ENCODE measurements at places on chromosomes 16 and 17. TPM values are rescaled to one million over a fixed set of nuclear protein-coding genes. Genes with fewer than 3 reads are reported as not detected.

GRCh38 chr16:5841974-5842373, 744.4 kb upstream of the EEF2KMT start:
- H3K27me3 ChIP-seq, result no peaks in the 10 kb centered on the region
- H3K36me3 ChIP-seq, result no peaks in the 10 kb centered on the region
- H3K4me1 ChIP-seq, result no peaks in the 10 kb centered on the region
- DNase-seq, result no peak
- H3K4me3 ChIP-seq, result no peak overlapping the region

GRCh38 chr17:49201481-49201927, 8.9 kb downstream of the GNGT2 start:
- no peak overlapping the region for H3K4me3 ChIP-seq
- no peak for DNase-seq
- no peak overlapping the region for H3K27ac ChIP-seq
- H3K4me1 ChIP-seq, result no peaks in the 10 kb centered on the region

DNA sequence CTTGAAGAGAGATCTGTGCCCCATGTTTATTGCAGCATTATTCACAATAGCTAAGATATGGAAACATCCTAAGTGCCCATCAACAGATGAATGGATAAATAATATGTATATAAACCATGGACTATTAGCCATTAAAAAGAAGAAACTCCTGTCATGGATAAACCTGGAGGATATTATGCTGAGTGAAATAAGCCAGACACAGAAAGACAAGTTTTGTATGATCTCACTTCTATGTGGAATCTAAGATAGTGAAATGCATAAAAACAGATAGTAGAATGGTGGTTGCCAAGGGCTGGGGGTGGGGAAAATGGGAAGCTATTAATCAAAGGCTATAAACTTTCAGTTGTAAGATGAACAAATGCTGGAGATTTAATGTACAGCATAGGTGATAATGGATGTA, 19.9 kb upstream of the HEATR6 start:
- H3K4me3 ChIP-seq, result no peak overlapping the region
- H3K36me3 ChIP-seq, result peaks cover 1% of the 10 kb centered on the region
- H3K27me3 ChIP-seq, result no peaks in the 10 kb centered on the region

GRCh38 chr17:78709751-78710181, 72.3 kb downstream of the CYTH1 start:
- no peak overlapping the region for H3K4me3 ChIP-seq
- peak overlapping the region; percentile 43 for H3K27ac ChIP-seq
- peaks cover 76% of the 10 kb centered on the region for H3K4me1 ChIP-seq
- DNase-seq, result no peak
- no peaks in the 10 kb centered on the region for H3K27me3 ChIP-seq
- H3K36me3 ChIP-seq, result peaks cover 3% of the 10 kb centered on the region

DNA sequence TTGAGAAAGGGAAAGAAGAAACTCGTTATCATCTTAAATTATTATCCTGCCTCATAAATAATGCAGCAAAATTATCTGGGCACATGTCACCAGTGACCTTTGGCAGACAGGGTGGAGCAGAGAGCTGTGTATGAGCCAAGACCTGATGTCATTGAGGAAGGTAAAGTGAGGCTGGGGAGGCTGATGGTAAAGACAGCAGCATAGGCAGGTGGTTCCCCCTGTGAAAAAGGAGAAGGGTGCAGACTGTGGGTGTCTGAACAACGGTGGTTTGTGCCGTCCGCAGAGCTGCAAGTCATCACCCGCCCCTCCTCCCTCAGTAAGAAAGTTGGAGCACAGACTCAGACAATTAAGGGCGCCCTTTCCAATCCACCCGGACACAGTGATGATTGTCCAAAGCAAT, 30.8 kb upstream of the METTL16 start:
- H3K36me3 ChIP-seq, result no peaks in the 10 kb centered on the region
- no peak for DNase-seq
- no peak overlapping the region for H3K4me3 ChIP-seq
- H3K27ac ChIP-seq, result no peak overlapping the region
- no peaks in the 10 kb centered on the region for H3K4me1 ChIP-seq

GRCh38 chr16:10465821-10466220, 80.0 kb downstream of the ATF7IP2 start:
- no peak overlapping the region for H3K27ac ChIP-seq
- no peaks in the 10 kb centered on the region for H3K27me3 ChIP-seq
- no peak overlapping the region for H3K4me3 ChIP-seq
- peaks cover 10% of the 10 kb centered on the region for H3K36me3 ChIP-seq

- no peak overlapping the region for H3K4me3 ChIP-seq
- peaks cover 65% of the 10 kb centered on the region for H3K27me3 ChIP-seq
- no peak overlapping the region for H3K27ac ChIP-seq
Observed at GRCh38 chr16:86455640-86456039, 54.7 kb upstream of the FOXF1 start.

DNA sequence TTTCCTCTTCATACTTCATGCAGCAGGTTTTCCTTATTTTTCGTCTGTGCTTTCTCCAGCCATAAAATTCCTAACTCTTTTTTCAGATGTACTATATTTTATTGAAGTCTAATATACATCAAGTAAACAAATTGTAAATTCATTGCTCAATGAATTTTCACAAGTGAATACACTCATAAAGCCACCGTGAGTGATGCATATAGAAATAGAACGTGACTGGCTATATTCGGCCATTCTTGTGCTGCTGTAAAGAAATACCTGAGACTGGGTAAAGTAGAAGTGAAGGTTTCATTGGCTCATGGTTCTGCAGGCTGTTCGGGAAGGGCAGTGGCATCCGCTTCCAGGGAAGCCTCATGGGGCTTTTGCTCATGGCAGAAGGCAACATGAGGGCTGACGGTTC, 868.4 kb upstream of the EEF2KMT start:
- no peaks in the 10 kb centered on the region for H3K27me3 ChIP-seq
- H3K27ac ChIP-seq, result no peak overlapping the region
- H3K36me3 ChIP-seq, result no peaks in the 10 kb centered on the region
- H3K4me1 ChIP-seq, result no peaks in the 10 kb centered on the region
- H3K4me3 ChIP-seq, result no peak overlapping the region

DNA sequence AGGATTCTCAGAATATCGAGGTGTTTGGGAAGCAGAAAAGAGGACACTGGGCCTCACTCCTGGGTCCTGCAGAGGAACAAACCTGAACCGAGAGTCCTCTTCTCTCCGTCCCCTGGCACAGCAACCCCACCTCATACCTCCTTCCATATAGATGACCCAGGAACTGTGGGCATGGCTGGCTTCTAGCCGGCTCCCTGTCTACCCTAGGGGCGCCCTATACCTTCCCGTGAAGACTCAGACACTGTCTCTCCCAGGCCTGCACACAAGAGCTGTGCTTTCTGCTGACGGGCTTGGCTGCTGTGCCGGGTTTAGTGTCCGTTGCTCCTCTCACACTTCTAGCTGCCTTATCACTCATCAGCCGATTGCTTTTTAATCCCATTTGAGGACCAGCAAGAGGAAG, 46.5 kb upstream of the CRISPLD2 start:
- no peak for DNase-seq
- H3K27me3 ChIP-seq, result no peaks in the 10 kb centered on the region
- H3K27ac ChIP-seq, result no peak overlapping the region
- no peak overlapping the region for H3K4me3 ChIP-seq
- H3K36me3 ChIP-seq, result peaks cover 29% of the 10 kb centered on the region
- H3K4me1 ChIP-seq, result no peaks in the 10 kb centered on the region

DNA sequence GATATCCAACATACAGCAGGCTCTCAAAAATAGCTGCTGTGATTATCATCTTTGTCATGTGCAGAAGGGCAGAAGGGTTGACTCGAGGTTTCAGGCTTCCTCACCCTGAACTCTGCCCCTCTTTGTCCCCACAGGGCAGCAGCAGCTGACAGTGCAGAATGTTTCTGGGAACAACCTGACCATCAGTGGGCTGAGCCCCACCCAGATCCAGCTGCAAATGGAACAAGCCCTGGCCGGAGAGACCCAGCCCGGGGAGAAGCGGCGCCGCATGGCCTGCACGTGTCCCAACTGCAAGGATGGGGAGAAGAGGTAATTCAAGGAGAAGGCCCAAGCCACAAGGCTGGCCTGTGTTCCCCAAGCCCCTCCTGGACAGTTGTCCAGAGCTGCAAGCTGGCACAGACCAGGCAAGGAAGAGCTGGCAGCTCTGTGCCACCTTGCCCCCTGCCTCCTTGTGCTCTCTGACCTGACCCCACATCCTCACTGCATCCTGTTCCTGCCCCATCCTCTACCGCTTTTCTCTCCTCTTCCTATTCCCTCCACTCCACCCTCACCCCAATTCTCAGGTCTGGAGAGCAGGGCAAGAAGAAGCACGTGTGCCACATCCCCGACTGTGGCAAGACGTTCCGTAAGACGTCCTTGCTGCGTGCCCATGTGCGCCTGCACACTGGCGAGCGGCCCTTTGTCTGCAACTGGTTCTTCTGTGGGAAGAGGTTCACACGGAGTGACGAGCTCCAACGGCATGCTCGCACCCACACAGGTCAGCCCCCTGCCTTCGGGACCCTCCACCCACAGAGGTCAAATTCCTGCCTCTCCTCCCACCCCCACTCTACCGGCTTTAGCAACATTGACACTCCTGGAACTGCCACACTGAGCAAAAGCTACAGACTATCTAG, 16.3 kb upstream of the PNPO start:
- H3K4me1 ChIP-seq, result no peaks in the 10 kb centered on the region
- DNase-seq, result no peak
- H3K27ac ChIP-seq, result no peak overlapping the region
- no peak overlapping the region for H3K4me3 ChIP-seq

The ADORA2B gene
- 4.6 TPM for total RNA-seq

The SPNS2 gene
- 0.70 TPM for total RNA-seq

The RGS11 gene
- 20.3 TPM for total RNA-seq
